CD4-positive, alpha-beta T cell treated with Interleukin-4 for 4 hours (primary cell): ENCODE measurements at places on chromosomes 16 and 17.

DNA sequence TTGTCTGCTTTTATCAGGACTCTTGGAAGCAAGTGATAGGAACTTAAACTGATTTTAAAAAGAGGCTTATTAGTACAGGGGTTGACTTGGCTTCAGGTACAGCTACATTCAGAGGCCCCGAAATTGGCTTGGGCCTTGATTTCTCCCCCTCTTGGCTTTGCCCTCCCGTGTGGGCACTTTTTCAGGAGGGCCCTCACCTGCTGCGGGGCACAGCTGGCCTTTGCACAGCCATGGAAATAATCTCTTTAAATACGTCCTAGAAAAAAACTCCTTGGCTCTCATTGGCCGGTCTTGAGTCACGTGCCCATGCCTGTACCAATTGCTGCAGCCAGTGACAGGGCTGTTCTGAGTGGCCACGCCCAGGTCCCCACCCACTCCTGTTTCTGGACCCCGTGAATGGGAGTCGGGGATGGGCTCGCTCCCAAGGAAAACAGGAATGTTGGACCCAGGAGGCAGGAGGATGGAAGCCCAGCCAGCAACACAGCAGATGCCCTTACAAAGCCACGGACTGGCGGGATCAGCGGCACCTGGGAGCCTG, 15.0 kb downstream of the CA5A start:
- no peak for DNase-seq

GRCh38 chr17:38967290-38967738, at the start of gene FBXO47:
TSS of gene FBXO47 (minus strand) at chr17:38967403. CDS start at chr17:38963025, 4,378 bp downstream.
- peak; percentile 83 for DNase-seq

GRCh38 chr17:16383216-16383615, 2.3 kb downstream of the UBB start:
- DNase-seq = no peak

DNA sequence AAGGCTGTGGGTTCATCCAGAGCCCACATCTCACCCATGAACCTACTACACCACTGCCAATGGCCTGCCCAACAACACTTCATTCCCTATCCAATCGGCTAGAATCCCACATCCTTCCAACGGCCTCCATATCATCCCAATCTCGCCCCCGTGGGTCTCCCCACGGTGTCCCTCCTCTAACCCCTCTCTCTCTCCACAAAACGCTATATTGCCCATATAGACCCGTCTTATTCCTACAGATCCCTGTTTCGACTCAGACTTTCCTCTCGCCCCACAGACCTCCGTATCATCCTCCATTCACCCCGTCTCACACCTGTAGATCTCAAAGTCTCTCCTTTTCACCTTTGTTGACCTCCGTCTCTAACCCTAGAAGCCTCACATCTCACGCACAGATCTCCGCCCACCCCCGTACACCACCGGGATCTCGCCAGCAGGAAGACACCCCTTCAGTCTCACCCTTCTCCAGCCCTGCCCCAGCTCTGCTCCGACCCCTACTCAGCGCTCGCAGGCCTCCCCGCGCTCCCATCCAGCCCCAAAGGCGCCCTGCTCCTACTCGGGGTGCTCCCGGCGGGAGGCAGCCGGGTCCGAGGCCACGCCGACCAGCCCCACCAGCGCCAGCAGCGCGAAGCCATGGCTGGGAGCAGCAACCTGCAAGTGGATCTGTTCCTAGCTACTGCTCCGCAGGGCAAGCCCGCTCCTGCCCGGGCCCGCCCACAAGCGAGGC, at the start of gene FDXR:
Gene FDXR, minus strand, starts transcription at position 682 of the 724 bp plus-strand sequence. Its CDS starts 50 bp downstream, at position 632.
- no peak for DNase-seq

DNA sequence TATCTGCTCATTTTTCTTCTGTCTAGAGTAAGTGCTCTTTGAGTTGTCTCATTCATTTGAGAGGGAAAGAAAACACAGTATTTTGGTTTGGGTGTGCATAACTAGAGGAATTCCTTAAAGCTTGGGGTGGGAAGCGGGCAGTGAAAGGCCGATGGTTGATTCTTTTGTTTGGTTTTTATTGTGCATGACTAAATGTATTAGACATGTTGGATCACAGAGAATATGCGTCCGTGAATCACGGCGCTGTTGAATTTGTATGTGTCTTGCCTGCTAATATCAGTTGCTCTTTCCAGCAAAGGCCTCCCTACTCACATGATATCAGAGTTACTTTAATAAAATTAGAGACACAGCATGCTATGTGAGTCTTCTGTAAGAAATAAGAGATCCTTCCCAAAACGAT, 180.0 kb downstream of the CHD9NB start:
- DNase-seq = no peak

DNA sequence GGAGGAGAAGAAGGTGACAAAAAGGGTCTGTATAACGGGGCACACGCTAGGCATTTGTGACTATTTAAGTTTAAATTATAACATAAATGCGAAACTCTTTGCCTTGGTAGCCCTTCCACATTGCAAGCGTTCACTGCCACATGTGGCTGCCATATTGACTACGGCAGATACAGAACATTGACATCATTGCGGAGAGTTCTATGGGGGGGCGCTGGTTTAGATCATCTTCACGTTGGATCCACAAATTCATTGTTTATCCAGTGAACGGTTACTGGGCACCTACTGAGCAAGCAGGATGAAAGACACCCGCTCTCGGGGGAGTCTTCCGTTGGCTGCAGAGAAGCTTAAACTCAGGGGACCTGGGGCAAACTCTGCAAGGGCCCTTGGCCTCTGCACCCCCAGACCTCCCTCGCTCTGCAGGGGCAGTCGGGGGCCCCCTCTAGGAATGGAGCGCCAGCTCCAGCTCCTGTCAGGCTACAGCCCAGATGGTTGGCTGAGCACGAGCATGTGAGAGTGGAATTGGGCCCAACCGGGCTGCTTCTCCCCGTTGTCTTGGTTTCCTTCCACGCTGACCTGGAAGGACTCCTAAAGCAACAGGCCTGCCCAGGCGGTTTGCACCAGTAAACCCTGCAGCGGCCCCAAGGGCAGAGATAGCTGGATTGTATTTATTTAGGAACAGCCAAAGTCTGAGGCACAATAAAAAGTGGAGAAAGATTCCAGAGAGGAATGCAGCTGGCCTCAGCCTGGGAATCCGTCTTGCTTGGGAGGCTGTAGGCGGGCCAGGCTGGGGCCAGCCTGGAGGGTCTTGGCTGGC, 172.2 kb downstream of the SEC14L1 start:
- no peak for DNase-seq

DNA sequence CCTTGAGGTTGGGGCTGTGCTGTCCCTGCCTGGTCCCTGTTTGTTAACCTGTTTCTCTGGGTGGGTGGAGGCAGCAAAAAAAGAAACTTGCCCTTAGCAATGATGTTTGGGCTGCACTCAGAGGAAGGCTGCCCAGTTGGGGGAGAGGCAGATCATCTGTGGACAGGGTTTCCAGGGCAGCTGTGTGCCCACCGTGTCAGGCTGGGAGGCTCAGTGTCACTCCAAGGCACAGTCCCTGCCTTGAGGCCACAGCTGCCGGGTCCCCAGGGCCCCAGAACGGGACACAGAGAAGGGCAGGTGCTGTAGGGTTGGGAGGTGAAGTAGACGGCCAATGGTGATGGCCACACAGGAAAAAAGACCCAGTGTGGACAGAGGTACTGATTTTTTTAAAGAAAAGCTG, 3.9 kb downstream of the IL34 start:
- no peak for DNase-seq

DNA sequence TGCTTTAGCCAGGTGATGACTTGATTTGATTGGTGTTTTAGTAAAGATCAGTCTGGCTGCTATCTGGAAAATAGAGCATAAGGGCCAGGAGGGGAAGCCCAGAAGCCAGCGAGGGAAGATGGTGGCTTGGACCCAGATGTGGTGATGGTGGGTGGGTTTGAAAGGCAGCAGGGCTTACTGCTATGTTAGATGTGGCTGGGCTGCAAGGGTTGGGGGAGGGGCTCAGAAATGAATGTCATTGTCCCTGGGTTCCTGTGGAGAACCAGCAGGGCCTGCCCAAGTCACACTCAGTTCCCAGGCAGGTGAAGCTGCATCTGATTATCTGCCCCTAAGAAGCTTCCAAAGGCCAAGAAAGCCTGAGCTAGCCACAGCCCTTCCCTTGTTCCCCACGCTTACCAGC, 71.7 kb upstream of the BRD7 start:
- no peak for DNase-seq

DNA sequence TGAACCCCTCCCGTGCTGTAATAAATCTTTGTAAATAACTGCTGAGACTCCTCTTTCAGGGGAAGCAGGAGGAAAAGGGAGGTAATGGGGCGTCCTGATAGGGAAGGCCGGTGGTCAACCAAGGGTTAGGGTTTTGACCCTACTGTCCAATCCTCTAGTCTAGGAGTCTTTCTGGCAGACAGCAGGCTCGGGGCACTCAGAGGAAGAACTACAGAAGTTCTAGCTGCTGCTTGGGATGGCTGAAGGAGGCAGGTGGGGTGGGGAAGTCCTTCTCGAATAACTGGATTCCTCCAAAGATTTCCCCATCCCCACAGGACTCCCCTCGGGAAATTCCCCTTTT, 387 bp upstream of the STARD3 start:
- no peak for DNase-seq

GRCh38 chr16:89217388-89218191, at the start of gene ZNF778:
TSS of gene ZNF778 (plus strand) at chr16:89217703. CDS start at chr16:89221128, 3,425 bp downstream.
- DNase-seq = peak; percentile 73

GRCh38 chr16:78450255-78450654, 350.8 kb downstream of the WWOX start:
- no peak for DNase-seq

GRCh38 chr16:57667526-57668262, 412 bp upstream of the ADGRG3 start:
- no peak for DNase-seq

- DNase-seq = no peak
These were observed 14.0 kb upstream of the OR1E2 start for GRCh38 chr17:3447625-3448024.

DNA sequence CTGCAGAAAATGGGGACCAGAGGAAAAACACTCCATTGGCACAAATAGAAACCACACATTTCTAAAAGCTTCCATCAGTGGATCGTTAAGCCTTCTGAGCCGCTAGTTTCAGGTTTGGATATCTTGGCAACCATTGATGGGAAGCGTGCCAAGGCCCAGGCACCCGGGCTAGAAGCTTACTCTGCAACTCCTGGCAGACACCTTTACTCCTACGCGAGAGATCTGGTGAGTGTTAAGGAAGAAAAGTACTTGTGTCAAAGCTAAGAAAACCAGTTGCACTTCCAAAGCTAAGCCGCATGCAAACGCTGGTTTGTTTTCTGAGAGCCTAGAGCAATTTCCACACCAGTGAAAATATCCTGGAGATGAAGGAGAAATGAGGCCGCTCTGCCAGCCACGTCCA, 472.4 kb downstream of the PMP22 start:
- no peak for DNase-seq

- no peak for DNase-seq
These were observed 82.3 kb downstream of the TBC1D16 start for GRCh38 chr17:79953335-79953734.

DNA sequence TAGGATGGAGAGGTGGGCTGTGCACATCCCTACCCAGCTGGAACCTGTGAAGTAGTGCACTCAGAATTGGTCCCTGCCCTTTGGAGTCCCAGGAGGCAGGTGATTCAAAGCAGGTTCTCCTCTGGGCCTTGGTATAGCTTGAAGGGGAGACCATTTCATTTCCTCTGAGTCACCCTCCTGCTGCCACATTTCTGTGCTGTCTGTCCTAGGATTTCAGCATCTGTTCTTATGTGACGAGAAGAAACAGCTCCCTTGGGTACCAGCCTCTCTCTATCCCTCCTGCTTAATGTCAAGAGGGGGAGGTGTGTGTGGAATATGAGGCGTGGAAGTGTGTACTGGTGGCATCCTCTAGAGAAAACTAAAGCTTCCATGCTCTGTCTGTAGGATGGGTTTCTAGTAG, 5.0 kb upstream of the NFE2L1 start:
- no peak for DNase-seq

DNA sequence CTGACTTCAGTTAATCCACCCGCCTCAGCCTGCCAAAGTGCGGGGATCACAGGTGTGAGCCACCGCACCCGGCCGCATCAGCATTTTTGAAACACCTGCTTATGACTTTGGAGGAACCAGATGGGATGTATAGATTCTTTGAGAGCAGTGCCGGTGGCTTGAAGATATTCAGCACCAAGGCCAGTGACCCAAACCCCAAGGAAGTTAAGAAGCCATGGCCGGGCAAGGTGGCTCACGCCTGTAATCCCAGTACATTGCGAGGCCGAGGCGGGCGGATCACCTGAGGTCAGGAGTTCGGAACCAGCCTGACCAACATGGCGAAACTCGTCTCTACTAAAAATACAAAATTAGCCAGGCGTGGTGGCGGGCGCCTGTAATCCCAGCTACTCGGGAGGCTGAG, 43.9 kb downstream of the TRARG1 start:
- DNase-seq = no peak

DNA sequence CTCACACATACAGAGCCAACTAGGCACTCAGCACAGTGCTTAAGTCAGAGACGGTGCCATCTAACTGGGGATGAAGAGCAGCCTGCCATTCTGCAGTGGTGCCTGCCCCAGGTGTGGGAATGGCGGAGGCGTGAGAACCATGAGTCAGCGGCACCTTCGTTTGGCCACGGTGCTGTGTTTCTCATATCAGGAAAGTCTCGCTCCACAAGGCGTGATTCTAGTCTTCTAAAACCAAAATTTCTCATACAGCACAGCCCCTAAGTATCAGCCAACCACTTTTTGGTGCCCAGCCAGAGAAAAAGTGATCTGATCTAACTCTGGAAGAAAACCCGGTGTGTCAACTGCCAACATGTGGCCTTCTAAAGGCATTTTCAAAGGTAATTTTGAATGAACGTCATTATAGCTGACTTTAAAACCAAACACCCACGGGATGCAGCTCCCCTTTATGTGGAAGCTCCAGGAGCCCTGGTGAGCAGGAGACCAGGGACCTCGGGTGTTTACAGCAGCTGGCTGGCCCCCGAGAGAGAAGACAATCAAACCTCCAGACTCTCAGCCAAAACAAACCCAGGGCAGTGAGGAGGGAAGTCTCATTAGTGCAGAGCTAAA, 54.6 kb downstream of the ABCC12 start:
- DNase-seq = no peak

- peak; percentile 26 for DNase-seq
These were observed 11.5 kb downstream of the ZNF597 start for GRCh38 chr16:3431779-3432219.

GRCh38 chr16:2584729-2585650, 47.2 kb downstream of the PDPK1 start:
- DNase-seq = no peak

GRCh38 chr16:23486480-23486879, 23.8 kb downstream of the GGA2 start:
- DNase-seq = no peak

- no peak for DNase-seq
These were observed 2.2 kb upstream of the BICDL2 start for GRCh38 chr16:3038896-3039295.
